ENCODE measurements at places on chromosomes 1 and 21.
A peak's percentile ranks its signal among the peaks of the same experiment; 100 is the strongest.

GRCh38 chr1:50275566-50275965, 147.7 kb downstream of the DMRTA2 start:
- DNase-seq: peak; percentile 18

DNA sequence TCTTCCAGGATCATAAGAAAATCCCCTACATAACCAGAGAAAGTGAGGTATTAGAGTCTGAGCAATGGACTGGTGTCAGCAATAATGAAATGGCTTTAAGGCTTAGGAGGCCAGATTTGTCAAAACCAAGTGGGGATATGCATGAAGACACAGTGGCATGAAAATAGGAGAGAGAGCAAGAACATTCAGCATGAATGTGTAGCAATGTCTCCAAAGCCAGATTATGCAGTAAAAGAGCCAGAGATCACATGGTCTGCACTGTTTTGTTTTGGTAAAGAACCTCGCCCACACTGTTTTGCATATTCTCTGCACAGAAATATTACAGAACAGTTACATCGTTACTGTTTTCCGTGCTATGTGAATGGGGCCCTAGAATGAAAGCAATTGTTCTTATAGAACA, 589.4 kb downstream of the PLPP3 start:
- no peak for DNase-seq

- peak; percentile 40 for DNase-seq
Measured at GRCh38 chr1:117060441-117061317, 553 bp downstream of the TTF2 start.

GRCh38 chr1:93567255-93567918, 114.2 kb downstream of the BCAR3 start:
- no peak for DNase-seq

DNA sequence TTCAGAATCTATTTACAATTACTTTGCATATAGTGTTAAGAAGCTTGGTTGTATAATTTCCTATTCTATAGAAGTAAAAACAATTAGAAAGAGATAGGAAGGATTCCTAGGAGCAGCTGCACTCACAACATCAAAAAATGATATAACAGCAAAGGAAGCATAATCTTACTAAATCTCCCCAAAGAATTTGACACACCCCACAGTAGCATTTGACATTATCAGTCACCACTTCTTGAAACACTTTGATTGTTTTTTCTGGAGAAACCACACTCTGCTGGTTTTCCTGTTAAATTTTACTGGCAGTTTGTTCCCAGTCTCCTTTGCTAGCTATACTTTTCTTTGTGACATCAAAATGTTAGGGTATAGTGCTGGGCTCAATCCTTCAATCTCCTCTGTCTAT, 100.8 kb upstream of the KIAA1614 start:
- DNase-seq: no peak

DNA sequence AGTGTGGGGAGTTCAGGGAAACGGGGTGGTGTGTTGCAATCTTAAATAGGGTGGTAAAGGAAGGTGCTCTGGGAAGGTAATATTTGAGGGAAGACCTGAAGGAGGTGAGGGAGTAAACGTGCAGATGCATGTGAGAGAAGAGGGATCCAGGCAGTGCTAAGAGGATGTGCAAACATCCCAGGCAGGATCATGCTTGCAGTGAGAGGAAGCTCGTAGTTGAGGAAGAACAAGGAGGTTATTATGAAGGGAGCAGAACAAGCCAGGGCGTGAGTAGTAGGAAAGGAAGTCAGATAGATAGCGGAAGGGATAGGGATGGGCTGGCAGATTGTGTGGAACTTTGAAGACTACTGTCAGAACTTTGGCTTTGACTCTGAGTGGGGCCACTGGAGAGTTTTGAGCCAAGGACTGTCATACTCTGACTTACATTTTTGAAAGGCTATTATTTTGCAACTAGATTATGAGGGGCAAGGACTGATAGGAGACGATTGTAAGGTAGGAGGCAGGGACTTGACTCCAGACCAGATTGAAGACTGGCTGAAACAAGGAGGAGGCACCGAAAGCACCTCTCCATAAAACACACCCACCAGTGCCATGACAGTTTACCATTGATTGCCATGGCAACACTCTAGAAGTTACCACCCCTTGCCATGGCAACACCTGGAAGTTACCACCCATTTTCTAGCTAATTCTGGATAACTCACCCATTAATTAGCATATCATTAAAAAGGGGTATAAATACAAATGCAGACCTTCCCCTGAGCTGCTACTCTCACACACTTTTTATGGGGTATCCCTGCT, 67.0 kb downstream of the XCL2 start:
- DNase-seq: no peak

- no peak for DNase-seq
Measured at GRCh38 chr1:1680912-1681273, 11.7 kb downstream of the SLC35E2B start.

DNA sequence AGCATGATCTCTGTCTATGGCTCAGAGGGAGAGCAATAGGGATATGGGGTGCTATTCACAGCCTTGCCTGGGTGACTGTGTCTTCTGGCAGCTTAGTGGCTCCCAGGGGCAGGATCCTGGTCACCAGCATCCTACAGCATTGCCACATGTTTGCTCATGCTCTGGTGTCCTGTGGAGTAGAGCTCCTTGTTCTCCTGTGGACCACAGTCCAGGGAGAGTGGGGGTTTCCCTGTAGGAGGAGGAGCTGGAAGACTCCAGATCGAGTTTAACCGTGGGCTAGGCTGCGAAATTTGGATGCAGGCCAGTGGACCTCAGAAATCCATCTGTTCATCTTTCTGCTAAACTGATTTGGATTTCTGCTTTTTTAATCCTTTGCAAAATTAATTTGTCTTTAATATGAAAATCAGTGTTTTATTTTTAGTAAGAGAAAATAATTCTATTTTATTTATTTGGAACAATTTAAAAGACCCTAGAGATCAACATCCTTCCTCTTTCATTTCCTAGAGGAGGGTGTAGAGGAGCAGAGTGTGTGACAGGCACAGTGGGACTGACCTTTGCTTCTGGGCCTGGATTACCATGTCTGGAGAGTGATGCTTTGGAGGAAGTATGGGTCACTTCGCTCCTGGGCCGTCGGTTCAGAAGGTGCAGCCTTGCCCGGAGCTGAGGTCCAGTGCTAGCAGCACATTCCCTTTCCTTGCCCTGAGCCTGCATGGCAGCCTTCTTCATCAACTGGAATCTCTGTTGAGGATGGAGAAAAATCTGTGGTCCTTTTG, 17.4 kb downstream of the ADARB1 start:
- no peak for DNase-seq

GRCh38 chr1:237005674-237006073, 1.4 kb upstream of the MT1HL1 start:
- DNase-seq: no peak

DNA sequence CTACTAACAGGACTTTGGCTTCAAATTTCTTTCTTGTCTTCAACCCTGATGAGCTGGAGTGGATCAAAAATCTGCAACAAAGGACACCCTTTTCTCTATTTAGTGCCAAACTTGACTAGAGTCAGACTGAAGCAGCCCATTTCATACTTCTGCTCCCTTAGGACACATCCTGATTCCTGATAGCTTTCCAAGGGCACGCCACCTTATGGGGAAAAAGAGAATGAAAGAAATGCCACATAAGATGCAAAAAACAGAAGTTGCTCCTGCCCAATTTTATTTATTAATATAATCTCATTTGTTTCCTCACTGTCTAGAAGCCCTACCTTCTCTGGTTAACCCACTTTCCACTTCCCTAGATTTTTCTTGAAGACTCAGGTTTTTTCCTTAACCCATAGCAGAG, 72.7 kb upstream of the NBPF4 start:
- no peak for DNase-seq

GRCh38 chr1:203522237-203522636, 28.3 kb downstream of the OPTC start:
- DNase-seq: no peak

DNA sequence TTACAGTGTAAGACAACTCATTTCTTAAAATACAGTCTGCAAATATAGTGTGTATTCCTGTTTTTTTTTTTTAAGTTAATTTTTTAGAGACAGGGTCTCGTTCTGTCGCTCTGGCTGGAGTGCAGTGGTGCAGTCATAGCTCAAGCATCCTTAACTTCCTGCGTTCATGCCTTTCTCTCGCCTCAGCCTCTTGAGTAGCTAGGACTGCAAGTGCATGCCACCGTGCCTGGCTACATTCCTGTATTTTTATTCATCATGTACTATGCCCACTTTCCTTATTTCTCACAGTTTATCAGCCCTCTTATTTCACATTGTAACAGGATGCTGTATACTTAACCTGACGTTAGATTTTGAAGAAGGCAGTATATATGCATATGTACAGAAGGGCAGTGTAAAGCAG, 26.7 kb downstream of the MIER1 start:
- no peak for DNase-seq

DNA sequence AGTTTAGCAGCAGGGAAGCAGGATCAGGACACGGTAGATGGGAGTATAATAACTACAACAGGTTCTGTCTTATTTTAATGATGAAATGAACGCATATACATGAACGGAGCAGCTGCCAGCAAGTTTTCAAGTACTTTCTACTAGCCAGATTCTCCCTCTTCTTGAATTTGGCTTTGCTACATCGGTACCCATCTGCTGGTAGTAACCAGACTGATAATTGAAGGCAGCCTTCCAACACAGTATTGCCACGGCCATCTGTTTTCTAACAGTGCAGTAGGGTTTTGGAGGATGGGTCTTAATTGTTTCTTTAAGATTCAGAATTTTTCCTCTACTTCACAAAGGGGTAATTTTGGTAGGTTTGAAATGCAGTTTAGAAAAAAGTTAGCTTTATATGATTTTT, 33.4 kb downstream of the CENPF start:
- DNase-seq: no peak

DNA sequence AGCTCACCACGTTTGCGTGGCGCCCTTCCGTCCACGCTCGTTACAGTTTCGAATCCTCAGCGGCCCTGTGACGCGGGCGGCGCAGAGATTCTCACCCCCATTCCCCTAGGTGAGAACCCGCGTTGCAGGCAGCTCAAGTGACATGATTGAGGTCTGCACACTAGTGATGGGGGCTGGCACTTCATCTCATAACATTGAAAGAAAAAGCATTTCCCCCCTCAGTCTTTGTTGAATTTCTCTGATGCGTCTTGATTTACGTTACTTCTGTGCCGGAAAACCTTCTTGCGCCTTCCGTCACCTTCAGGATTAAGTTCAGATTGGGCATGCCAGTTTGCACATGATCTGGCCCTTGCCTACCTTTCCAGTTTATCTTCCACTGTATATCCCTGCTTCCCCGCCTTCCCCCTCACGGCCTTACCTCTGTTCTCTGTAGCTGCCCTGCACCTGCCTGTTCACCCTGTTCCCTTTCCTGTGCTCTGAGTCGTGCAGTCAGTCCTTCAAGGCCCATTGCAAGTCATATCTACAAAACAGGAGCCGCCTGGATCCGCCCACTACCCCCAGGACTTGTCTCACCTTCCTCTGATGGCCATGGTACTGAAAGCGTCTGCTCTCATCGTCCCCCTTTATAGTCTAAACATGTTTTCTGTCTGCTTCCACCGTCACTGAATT, 1.1 kb downstream of the CTPS1 start:
- DNase-seq: no peak

DNA sequence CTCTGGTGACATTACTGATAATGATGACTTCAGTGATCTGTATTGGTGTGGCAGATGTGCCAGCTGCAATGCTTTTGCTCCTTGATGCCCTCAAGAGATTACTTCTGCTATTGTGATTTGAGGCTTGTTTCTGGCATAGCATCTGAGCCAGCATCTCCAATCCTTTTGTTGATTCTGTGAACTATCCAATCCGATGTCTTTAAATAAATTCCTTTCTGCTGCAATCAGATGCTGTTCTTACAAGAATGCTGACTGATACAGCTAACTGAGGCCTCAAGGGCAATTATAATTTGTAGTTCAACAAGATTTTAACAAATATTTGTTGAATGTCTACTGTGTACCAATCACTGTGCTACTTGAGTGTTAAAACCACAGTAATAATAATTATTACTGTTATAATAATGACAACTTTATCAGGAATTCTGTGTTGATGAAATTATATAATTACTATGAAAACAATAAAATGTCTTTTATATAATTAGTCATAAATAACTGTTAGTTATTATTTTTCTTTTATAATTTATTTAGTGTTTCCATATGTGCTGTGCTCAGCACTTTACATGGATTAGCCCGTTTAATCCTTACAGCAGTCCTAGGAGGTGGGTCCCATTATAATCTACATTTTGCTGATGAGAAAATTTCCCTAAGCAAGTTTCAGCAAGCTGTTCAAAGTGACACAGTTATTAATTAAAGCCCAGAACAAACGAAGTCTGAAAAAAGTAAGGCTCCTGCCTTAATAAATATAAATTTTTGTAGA, 308.2 kb downstream of the BRINP3 start:
- no peak for DNase-seq

DNA sequence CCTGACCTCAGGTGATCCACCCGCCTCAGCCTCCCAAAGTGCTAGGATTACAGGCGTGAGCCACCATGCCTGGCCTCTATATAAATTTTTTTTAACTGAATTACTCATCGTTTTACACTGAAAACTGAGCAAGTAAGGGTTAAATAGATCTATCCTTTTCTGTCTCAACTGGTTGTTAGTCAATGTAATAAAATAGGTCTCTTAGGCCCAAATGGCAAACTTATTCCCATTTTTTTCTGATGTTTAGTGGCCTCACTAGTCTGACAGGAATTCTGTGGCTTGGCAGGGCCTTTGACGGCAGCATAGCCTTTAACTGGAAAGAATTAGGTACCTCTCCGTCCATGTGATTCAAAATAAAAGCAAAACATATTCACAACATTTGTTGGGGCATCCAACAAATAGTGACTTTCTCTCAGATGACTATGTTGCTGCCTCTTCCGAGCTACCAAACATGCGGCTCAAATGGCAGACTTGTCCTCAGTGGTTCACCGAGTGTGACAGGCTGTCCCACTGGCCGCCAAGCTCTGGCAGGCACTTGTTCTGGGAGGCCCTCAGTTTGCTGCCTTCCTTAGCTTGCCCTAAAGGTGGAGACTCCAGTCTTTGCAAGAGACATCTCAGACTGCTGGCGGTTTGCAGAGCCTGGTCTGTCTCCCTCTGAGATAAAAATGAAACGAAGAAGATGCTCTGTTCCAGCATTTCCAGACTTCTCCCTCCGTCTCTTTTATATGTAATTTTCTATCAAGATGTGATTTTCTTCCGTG, 17.4 kb downstream of the ATP1A4 start:
- no peak for DNase-seq

- DNase-seq: no peak
Measured at GRCh38 chr1:193348091-193348768, 161.8 kb upstream of the B3GALT2 start.

DNA sequence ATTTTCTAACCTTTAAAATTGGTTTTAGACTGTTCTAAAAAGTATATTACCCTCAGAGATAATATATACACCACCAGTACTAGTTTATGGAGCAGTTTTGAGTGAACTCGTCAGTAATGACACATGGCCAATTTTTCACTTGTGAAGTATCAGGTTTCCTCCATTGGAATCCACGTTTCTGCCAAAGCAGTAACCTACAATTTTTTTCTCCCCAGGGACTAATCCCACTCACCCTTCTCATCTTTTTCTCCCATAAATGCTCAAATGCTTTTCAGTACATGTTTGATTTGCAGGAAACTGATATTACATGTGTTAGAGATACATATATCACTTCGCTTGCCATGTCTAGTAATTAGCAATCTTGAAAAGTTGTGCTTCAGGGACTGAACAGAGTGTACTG, 94.1 kb downstream of the COL24A1 start:
- no peak for DNase-seq
